ENCODE measurements at places on chromosomes 3 and 15. TPM values are rescaled to one million over a fixed set of nuclear protein-coding genes. Genes with fewer than 3 reads are reported as not detected.

PLA2G4D gene
- not detected for total RNA-seq

GOLGA8T gene
- 1.3 TPM for total RNA-seq

CCDC66 gene
- 26.2 TPM for total RNA-seq

KLHL6 gene
- 27.8 TPM for total RNA-seq

IL5RA gene
- not detected for total RNA-seq

PIGZ gene
- total RNA-seq, result 0.81 TPM

SLC6A1 gene
- total RNA-seq, result not detected

ILDR1 gene
- not detected for total RNA-seq

NUP210 gene
- 202 TPM for total RNA-seq

CCRL2 gene
- 10.1 TPM for total RNA-seq

TLR9 gene
- total RNA-seq, result 0.79 TPM

P2RY13 gene
- total RNA-seq, result not detected

GOLGA8S gene
- 1.0 TPM for total RNA-seq

CKMT1A gene
- not detected for total RNA-seq

ALPK3 gene
- total RNA-seq, result 0.18 TPM

ANKRD34C gene
- not detected for total RNA-seq

IL12A gene
- not detected for total RNA-seq

SPSB4 gene
- total RNA-seq, result not detected

C3orf52 gene
- total RNA-seq, result 2.5 TPM

DCLK3 gene
- not detected for total RNA-seq

UPK1B gene
- not detected for total RNA-seq

AGTR1 gene
- not detected for total RNA-seq

OR5K2 gene
- total RNA-seq, result not detected

ERICH6 gene
- total RNA-seq, result 0.60 TPM

UBA7 gene
- 187 TPM for total RNA-seq

ISLR gene
- total RNA-seq, result not detected

Measured in activated CD8-positive, alpha-beta T cell treated with anti-CD3 and anti-CD28 coated beads, Interleukin-2, amount 10 ng/mL, durations not matched to agents 7 days and 5 days (primary cell).